Thyroid gland (tissue), 4 donors: ENCODE measurements at places on chromosomes 7 and 10. TPM values are rescaled to one million over a fixed set of nuclear protein-coding genes. Genes with fewer than 3 reads are reported as not detected.
A peak's percentile ranks its signal among the peaks of the same experiment; 100 is the strongest.

DNA sequence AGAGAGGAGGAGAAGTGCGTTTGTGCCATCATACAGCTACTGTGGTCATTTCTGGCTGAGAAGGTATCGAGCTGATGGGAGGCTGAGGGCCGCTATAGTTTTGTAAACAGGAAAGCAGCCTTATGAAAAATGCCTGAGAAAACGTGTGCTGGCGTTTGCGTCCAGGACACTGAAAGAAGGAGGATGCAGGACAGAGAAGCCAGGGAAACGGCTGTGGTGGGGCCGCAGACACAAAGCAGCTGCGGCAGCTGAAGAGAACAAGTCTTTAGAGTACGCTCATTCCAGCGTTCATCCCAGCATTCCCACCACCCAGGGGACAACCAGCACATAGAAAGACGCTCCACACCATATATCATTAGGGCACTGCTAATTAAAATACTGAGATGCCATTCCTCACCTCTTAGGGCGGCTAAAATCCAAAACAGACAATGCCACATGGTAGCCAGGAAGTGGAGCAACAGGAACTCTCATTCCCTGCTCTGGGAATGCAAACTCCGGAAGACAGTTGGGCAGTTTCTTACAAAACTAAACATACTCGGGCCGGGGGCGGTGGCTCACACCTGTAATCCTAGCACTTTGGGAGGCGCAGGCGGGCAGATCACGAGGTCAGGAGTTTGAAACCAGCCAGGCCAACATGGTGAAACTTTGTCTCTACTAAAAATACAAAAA lies 18.4 kb downstream of the GNA12 start:
- DNase-seq, result no peak

- DNase-seq, result no peak
Observed at GRCh38 chr10:126015413-126015812, 119.0 kb downstream of the FANK1 start.

GRCh38 chr7:134632937-134633540 lies 13.6 kb upstream of the BPGM start:
- DNase-seq, result peak; percentile 4

GRCh38 chr7:112452102-112452888 lies 2.0 kb downstream of the IFRD1 start:
- peak; percentile 42 for DNase-seq

MACROH2A2 gene
- total RNA-seq, result 7.0 TPM

DNA sequence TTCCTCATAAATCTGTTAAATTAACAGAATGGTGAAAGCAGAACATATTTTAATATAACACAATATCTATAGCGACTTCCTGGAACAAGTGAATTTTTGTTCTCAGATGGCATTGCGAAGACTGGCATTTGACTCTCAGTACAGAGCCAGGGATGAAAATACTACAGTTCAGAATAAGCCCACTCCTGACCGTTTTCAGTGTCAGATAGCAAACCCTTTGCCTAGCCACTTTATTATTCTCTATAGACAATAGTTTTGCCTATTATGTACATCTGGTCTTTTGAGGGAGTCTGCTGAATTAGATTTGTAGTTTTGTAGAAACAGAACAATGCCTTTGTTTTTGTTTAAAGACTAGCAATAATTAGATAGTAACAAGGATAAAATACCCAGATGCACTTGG lies 2.3 kb downstream of the MINPP1 start:
- DNase-seq, result no peak

- DNase-seq, result no peak
Observed at GRCh38 chr7:37061849-37062559, 337.7 kb upstream of the AOAH start.
